A549 treated with AZD2906 at 1 μM for 4 hours (cell line): ENCODE measurements at places on chromosomes 12 and 14. TPM values are rescaled to one million over a fixed set of nuclear protein-coding genes. Genes with fewer than 3 reads are reported as not detected.

The LHX5 gene
- total RNA-seq, result 0.02 to 0.07 TPM (median 0.05 TPM) in 4 of 5 replicates, not detected in the other

The ENDOU gene
- 0.02 to 0.07 TPM (median 0.05 TPM) in 4 of 5 replicates, not detected in the other for total RNA-seq

The SOX5 gene
- total RNA-seq, result not detected in 5 replicates

The CD163L1 gene
- total RNA-seq, result 0.22 to 0.67 TPM (median 0.41 TPM) in 5 replicates

The PRB2 gene
- not detected in 5 replicates for total RNA-seq

The ABCC9 gene
- total RNA-seq, result 0.01 to 0.03 TPM (median 0.01 TPM) in 4 of 5 replicates, not detected in the other

The DLGAP5 gene
- 23.4 to 38.3 TPM (median 27.1 TPM) in 5 replicates for total RNA-seq
